ENCODE measurements at places on chromosomes 1 and 21.

DNA sequence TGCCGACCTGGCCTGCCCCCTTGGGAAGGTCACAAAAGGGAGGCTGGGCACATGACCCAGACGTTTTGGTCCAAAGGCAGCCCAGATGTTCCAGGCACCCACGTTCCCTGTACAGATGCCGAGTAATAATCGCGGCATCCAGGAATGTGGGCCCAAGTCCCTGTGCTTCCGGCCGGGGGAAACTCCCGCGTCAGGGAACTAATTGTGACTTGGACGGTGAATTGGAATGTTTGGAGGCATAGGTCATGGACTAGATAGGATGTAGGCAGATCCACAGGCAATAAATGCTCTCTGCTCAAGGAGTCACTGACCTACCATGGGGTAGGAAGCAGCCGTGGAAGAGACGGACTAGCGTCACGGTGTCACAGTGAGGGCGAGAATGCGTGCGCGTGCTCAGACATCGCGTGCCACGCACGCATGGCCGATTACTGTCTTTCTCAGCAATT, 178.4 kb downstream of the DUSP10 start:
- DNase-seq, result no peak

- no peak for DNase-seq
Observed at GRCh38 chr1:12591267-12591938, 26.6 kb downstream of the DHRS3 start.

DNA sequence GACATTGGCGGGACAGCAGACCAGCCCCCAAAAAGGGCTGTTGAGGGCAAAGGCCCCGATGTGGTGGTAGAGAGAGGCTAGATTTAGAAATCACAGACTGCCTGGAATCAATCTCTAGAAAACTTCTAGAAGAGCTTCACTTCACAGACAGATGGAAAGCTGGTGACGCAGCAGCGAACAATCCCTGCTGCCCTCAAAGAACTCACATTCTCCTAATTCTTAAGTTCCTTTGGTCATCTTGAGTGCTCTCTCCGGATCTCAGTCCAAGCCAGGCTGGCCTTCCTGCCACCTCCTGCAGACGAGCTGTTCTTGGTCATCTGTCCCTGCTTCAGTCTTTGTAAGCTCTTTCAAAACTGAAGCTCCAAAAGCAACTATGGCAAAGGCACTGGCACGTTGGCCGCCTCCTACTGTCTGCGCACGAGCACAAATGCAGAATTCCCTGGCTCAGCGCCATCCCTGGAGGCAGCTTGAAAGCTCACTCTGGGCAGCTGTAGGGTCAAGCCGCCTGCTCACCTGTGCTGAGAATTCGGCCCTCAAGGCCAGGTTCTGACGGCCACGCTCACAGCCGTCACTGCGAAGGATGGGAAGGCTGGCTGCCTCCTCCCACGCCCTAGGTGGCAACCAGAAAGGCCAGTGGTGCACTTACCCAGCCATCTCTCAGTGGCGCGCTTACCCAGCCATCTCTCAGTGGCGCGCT, 110.6 kb downstream of the NPHP4 start:
- no peak for DNase-seq

DNA sequence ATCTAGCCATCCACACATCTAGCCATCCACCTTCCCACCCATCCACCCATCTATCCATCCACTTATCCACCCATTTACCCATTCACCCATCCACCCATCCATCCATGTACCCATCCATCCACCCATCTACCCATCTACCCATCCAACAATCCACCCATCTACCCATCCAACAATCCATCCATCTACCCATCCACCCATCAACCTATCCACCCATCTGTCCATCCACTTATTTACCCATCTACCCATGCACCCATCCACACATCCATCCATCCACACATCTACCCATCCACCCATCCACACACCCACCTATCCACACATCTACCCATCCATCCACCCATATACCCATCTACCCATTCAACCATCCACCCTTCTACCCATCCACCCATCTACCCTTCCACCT, 238.4 kb downstream of the DYRK1A start:
- no peak for DNase-seq

DNA sequence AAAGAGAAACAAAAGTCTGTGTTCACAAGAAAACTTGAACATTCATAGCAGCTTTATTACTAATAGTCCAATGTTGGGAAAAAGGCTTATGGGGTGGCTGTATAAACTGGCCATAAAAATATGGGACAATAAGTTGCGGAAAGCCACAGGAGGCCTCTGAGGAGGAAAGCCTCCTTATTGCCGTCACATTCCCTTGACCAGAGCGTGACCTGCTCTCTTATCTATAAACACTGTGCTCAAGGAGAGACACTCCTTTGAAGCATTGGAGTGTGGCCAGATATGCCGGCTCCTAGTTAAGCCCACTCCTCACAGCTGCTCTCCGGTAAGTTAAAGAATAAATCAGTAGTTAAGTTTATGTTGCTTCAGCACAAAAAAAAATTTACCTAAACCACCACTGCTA, 19.7 kb downstream of the OR6Y1 start:
- DNase-seq, result no peak

- DNase-seq, result no peak
Observed at GRCh38 chr1:184418652-184419349, 32.0 kb downstream of the C1orf21 start.

- DNase-seq, result no peak
Observed at GRCh38 chr1:222454186-222454585, 93.7 kb downstream of the HHIPL2 start.

DNA sequence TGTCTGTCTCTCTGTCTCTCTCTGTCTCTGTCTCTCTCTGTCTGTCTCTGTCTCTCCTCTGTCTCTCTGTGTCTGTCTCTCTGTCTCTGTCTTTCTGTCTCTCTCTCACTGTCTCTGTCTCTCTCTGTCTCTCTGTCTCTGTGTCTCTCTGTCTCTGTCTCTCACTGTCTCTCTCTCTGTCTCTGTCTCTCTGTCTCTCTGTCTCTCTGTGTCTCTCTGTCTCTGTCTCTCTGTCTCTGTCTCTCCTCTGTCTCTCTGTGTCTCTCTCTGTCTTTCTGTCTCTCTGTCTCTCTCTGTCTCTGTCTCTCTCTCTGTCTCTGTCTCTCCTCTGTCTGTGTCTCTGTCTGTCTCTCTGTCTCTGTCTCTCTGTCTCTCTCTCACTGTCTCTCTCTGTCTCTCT, 873 bp upstream of the COL6A1 start:
- no peak for DNase-seq

DNA sequence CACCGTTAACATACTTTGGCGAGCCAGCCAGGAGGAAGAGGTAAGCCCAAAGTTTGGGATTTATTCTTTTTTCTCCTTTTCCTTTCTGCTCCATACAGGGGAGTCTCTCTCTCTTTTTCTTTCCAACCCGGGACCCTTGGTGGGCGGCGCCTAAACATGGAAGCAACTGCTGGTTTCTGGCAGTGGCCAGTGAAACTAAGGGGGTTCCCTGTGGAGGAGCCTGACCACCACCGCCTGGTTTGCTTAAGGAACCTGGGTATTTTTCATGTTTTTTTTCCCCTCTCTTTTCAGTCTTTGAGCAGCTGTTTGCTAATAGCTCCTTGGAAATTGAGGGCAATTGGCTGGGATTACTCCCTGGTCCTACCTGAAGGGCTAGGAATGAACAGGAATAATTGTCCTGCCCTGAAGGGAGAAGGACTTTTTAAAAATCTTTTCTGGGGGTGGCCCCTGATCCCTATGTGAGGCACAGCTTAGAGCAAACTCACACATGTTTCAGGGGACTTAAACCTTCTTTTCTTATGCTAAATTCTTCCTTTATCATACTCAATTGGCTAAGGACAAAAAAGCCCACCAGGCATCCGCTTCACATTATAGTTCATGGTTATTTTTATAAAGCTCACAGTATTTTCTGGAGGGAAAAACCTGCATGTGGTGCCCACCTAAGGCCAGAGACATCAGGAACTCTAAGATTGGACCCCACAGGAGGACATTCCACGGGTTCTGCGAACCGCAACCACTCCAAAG, 61.3 kb upstream of the PLD5 start:
- DNase-seq, result no peak

GRCh38 chr1:7463526-7463925, 307.6 kb upstream of the VAMP3 start:
- DNase-seq, result no peak

DNA sequence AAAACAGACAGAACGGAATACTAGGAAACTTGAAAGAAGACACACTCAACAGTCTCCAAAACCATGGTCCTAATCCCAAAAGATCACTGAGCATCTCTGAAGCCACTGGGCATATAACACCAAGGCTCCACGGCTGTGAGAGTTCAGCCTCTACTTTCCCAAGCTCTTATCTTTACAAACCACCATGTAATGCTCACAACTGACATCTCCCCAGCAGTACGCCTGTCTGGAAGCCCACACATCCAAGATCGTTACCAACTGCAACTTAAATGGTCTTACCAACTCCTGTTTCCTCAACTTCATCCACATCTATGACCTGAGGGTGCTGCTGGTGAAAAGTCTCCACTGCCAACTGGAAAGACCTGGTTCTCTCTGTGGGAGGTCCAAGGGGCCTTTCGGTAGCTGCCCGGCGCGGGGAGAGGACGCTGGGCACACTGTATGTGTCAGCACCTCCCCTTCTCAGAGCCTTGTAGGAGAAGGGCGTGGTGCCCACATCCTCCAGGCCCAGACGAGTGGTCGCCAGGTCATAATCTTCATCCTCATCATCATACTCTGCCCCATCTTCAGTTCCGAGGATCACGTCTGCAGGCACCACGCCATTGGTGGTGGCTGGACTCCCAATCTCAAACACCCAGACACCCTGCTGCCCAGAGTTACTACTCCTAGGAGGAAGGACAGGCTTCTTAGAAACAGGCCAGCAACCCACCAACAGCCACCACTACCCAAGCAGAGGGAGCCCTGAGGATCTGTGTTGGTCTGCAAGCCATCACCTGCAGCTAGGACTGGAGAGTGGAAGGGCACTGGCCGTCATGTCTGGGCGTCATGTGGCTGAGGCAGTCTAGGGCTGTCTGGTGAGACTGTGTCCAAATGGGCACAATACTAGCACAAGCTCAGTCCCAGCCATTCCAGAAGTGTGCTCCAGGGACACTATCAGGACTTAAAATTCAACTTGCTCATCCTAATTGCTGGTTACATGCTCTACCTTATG, 23.0 kb downstream of the NID1 start:
- no peak for DNase-seq

DNA sequence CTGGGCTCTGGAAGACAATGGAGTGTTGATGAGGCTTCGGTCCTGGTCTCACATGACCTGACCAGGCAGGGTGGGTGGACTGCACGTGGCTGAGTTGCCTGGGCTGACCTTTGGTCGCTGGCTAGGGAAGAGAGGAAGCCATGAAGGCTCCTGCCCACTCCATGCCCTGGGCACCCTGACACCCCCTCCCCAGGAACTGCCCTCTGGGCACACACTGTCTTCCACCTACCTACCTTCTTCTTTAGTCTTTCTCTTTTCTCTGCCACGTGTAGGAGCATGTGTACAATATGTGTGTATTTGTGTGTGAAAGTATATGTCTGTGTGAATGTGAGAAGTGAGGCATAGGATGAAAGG, 15.1 kb downstream of the POU3F1 start:
- DNase-seq, result no peak

DNA sequence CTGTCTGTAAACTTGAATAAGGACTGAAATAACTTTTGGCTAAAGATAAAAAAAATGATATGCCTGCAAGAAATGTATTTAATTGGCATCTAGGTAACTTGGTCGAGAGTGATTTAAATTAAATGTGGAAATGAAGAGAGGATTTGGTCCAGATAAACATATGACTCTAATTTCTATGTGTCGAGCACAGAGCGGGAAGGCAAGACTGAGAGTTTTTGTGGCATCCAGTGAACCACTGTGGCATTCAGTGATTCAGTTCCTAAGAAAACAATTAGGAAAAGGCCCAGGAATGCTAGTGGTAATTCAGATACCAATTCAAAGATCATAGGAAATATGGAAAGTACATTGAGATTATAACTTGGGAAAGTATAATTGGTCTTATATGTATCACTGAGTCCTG, 39.6 kb downstream of the PDE4B start:
- DNase-seq, result no peak

GRCh38 chr1:184387069-184387475, 243 bp downstream of the C1orf21 start:
- no peak for DNase-seq

DNA sequence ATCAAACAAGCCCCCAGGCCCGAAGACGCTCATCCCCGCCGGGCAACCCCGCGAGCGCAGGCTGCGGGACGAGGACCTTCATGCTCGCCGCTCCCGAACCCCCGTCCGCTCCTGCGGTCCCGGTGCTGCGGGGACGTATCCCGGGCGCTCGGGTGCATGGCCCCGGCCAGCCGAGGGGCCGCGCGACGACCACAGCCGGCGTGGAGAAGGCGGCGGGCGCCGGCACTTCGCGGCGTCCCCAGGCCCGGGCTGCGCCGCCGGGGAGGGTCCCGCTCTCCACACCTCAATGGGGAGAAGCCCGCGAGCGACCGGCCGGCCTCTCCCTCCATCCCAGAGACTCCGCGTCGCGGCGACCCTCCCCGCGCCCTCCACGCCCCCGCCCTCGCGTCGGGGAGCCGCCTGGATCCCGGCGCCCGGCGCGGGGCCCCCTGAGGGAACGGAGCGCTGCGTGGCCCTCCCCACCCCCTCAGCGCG, 401 bp downstream of the ERRFI1 start:
- DNase-seq, result no peak

DNA sequence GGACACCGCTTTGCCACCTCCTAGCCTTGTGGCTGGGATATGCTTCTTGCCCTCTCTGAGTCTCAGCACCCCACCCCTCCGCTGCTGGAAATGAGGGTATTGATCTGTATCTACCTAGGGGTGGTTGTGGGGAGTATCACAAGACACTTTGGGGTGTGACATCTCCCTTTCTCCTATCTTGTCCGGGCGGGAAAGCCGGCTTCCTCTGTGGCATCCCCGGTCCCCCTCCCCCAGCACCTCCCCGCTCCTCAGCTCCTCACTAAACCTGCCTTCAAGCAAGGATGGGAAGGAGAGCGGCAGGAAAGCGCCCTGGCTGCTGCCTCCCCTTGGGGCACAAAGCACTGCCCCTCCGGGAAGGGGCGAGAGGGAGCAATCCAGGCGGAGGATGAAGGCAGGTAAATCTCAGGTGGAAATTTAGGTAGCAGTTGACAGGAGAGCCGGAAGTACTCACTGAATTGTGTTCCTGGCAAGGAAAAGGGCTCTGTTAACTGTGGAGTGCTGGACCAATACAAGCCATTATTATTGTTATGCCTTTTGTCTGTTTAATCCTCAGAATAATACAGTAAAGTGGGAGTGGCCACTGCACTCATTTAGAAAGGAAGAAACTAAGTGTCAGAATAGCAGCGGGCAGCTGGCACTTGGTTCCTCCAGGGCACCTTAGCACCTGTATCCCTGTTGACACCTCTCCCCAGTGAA, 49.0 kb upstream of the LRP8 start:
- no peak for DNase-seq

DNA sequence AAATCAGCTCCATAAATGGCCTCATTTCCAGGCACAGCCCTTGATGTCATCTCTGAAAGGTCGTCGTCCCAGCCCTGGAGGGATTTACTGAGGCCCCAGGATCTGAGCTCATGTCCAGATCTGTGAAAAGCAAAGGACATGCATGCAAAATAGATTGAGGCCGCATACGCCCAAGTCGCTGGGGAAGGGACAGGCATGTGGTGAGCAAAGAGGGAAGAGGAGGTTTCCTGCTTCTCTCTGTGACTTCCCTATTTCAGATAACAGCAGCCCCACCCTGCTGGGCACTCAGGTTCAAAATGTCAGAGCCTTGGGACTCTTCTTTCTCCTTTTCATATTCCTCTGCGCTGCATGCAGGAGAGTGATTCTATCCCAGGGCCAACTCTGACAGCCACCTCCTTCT, 197.2 kb downstream of the ADSS2 start:
- DNase-seq, result peak; percentile 28

- DNase-seq, result no peak
Observed at GRCh38 chr21:42360317-42360716, 6.0 kb downstream of the TFF1 start.

GRCh38 chr1:107486349-107486748, 345.5 kb downstream of the NTNG1 start:
- no peak for DNase-seq

- peak; percentile 48 for DNase-seq
Observed at GRCh38 chr1:94395748-94396309, 22.4 kb upstream of the ABCD3 start.

All from stomach (tissue), 19 donors.